H4 (cell line): ENCODE measurements at places on chromosomes 7 and 10. TPM values are rescaled to one million over a fixed set of nuclear protein-coding genes. Genes with fewer than 3 reads are reported as not detected.

DNA sequence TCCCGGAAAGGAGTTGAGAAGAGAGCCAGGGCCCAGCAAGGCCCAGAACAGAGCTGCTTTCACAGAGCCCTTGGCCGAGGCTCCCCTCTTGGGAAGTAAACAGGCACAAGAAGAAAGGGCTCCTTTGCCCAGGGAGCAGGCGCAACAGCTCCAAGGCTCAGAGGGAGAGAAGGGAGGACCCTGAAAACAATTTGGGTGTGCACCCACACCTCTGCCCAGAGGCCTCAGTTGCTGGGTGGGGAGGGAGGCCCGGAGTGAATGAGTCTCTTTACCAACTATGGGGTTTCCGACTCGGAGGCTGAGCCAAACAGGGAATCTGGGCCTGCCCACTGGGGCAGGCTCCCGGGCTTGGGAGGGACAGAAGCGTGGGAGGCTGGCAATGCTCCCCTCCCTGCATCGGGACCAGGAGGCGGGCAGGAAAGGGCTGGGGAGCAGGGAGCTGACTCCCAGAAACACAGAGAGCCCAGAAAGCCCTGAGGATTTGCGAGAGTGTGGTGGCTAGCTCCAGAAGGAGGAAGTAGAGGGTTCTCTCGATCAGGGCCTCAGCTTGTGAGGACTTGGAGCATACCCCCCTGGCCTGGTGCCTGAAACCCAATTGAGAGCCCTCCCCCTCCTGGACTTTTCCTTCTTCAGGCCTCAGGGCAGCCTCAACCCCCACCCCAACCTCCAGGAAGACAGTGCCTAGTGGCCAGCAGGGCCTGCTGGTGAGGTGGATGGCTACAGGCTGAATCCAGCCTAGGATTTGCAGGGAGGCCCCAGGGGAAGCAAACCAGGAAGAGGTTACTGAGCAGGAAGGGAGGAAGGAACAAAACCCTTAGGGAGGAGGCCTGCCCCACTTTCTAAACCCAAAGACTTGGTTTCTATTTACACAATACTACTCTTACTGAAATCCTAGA is 6.2 kb downstream of the C10orf105 start:
- peak; percentile 36 for DNase-seq

GRCh38 chr10:110993024-110993693 is 73.8 kb downstream of the SHOC2 start:
- peak; percentile 74 for DNase-seq

The OR2A5 gene
- not detected in 2 replicates for total RNA-seq

DNA sequence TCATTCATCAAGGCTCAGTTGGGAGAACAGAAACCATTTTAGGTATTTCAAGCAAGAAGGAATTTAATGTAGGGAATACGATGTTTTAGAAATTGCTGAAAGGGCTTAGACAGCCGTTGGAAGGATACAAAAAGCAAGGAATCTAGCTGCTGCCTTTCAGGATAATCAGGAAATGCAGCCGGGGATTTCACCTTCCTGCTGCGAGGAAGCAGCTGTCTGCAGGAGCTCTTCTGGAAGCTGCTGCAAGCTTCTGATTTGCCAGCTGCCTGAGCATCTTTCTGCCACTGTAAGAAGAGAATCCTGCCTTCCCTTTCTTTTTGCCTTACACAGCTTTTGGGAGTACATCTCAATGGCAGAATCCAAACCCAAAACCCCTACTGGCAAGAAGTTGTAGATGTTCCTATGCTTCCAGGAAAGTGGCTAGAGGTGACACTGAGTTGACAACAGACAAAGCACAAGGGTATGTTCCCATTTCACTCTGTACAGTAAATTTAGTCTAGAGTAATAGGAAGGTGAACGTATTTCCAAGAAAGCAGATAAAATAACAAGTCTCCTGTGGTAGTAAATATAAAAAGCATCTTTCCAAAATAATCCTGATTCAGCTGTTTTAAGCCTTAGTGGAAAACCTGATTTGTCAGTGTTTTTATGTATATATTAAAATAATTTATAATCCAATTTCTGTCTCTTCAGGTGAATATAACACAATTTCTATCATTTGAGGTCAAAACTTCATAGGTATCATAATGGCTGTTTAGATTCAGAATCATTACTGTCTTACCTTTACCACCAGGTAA is 148.4 kb upstream of the LRGUK start:
- no peak for DNase-seq

The TMEM236 gene
- 0.04 TPM in 1 of 2 replicates, not detected in the other for total RNA-seq

The TMEM196 gene
- not detected in 2 replicates for total RNA-seq

GRCh38 chr10:77872151-77872946 is 54.2 kb downstream of the DLG5 start:
- no peak for DNase-seq

DNA sequence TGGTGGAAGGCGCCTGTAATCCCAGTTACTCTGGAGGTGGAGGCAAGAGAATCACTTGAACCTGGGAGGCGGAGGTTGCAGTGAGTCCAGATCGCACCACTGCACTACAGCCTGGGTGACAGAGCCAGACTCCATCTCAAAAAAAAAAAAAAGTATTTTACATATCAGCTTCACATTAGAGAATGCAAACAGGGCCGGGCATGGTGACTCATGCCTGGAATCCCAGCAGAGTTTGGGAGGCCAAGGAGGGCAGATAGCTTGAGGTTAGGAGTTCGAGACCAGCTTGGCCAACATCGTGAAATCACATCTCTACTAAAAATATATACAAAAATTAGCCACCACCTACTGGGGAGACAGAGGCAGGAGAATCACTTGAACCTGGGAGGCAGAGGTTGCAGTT is 31.6 kb downstream of the USP54 start:
- DNase-seq: no peak

DNA sequence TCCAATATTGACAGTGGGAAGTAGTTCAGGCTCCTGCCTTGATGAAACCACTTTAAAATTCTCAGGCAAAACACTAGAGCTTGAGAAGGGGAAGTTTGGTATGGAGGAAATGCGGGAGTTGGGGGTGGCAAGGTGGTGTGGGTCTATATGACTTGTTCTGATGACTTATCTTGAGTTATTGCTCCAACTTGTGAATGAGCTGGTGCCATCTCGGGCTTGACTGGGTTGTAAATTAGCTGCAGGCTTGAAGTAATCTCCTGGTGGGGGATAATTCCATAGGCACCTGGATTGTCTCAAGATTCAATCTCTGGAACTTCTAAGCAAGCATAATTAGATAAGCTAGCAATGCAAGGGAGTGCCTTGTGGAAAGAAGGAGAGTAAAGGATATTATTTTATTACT is 29.0 kb downstream of the MRPL32 start:
- DNase-seq: no peak

The CDNF gene
- 0.10 TPM in 1 of 2 replicates, not detected in the other for total RNA-seq

DNA sequence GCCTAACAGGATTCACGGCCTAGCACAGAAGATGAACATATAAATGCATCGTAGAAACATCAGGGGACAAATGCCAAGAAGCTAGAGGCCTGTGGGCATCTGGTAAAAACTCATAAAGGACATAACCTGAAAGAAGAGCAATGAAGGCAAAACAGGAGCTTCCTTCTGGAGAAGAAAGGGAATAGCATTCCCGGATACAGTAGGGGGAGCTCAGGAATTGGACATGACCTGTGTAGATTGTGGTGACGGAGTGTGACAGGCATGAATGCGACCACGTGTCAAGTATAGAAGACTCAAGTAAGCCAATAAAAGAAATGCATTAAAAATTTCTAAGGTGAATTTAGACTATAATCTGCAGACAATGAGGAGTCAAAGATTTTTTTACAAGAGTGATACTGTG is 270.1 kb downstream of the AGMO start:
- DNase-seq: no peak

DNA sequence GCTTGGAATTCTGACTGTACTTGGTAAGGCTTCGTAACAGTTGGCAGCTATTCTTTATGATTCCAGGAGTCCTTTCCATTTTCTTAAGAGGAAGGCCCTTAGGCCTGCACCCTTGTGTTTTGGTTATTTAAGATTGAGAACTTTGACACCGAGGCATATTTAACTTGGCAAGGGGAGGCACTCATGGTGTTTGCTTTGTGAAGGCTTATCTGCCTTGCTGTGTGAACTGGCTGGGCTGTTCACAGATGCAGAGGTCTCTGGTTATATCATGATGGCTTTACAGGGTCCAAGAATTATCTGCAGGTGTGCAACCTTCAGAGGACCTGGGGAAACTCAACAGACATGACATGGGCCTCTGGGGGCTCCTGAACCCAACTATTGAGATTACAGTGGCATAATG is 833 bp upstream of the PNLIPRP1 start:
- DNase-seq: no peak

DNA sequence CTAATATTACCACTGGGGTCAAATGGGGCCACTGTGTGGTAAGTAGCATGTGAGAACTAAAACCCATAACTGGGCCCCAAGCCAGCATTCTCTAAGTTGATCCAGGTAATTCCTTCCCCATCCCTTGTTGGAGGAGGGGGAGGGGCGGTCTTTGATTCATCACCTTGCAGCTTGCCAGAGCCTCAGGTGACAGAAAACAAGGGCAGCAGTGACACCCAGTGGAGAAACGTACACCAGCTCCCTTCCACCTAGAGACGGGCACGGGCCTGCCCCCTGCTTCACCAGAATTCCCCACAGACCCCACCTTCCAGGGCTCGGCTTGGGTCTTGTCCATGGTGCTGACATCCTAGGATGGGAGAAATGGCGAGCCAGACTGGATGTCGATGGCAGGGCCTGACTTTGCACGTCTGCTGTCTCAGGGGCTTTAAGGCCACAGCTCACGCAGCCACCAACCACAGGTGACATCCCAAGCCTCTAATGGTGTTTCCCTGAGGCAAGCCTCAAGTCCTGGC is 102.0 kb downstream of the STRA8 start:
- peak; percentile 49 for DNase-seq

The PCBD1 gene
- total RNA-seq: 18.8 and 22.2 TPM in 2 replicates

- no peak for DNase-seq
Observed at GRCh38 chr10:122184254-122184653, 86.8 kb upstream of the BTBD16 start.

The ASL gene
- 48.8 and 50.2 TPM in 2 replicates for total RNA-seq

The GDF10 gene
- total RNA-seq: not detected in 2 replicates

The CPA2 gene
- total RNA-seq: not detected in 2 replicates

DNA sequence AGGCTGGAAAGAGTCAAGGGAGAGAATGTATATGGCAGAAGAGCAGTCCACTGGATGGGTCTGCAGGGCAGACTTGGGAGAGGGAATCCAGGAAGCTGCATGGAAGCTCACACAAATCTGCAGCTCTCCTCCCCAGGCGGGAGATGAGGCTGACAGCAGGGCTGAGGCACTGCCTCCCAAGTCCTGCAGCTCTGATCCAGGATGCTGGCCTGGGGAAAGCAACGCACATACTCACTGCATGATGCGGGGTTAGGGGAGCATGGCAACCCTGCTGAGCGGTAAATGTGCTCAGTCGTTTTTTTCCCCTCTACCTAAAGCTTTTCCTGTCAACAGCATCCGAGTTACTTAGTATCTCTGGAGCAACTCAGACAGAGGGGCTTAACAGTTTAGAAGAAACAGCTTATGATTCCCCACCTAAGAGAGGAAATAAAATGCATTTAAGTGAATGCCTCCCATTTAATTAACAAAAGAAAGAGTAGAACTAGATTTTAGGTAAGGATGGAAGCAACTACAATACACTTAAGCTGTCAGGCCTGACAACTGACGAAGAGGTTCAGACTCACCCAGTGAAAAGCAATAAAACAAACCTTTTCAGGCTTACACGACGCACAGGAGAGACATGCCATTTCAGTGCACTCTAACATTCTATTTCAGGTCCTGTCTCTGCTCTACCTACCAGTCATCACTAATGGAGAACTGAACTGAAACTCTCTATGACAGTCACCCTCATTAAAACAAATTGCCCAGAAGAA is 37.0 kb downstream of the CHCHD3 start:
- DNase-seq: no peak

- DNase-seq: no peak
Observed at GRCh38 chr10:28530751-28531150, 2.2 kb upstream of the WAC start.

The THSD7A gene
- 0.27 and 0.41 TPM in 2 replicates for total RNA-seq

GRCh38 chr7:87144173-87144657 is 8.0 kb upstream of the DMTF1 start:
- DNase-seq: no peak

DNA sequence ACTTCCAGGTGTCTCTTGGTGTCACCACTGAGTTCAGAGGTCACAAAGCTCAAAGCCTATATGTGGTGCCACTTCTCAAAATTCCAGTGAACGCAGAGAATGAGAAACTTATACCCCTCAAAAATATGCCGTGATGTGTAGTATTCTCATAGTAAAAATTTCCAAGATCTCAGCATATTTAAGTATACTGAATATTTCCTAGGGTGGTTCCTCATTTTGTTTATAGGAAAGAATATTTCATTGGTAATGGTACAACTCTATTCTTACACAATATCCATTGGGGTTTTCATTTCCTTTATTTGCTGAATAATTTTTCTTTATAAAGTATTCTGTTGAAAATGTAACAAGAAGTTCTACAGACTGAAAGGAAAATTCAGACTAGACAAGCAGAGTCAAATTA is 58.9 kb upstream of the ADO start:
- no peak for DNase-seq

GRCh38 chr10:77448226-77448625 is 189.4 kb downstream of the KCNMA1 start:
- no peak for DNase-seq

The TIMM23B gene
- 8.1 and 9.8 TPM in 2 replicates for total RNA-seq

GRCh38 chr7:80316811-80317210 is 182.2 kb downstream of the GNAI1 start:
- DNase-seq: no peak

DNA sequence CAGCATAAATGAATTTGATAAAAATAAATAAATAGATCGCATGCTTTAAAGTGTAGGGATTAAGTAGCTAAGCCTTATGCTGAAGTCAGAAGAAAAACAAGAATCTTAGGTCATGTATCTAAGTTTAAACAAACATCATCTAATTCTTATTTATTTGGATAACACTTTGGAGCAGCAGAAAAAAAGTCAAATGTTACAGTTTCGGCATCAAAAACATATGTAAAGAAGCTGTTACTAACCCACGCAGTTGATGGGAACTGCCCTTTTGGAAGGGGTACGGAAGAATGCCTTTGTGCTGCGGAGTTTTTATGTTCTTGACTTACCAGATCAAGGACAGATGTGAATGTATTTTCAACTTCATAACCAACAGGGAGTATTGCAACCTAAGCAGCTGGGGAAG is 37.3 kb upstream of the HABP2 start:
- DNase-seq: no peak

The KLLN gene
- total RNA-seq: not detected in 2 replicates

DNA sequence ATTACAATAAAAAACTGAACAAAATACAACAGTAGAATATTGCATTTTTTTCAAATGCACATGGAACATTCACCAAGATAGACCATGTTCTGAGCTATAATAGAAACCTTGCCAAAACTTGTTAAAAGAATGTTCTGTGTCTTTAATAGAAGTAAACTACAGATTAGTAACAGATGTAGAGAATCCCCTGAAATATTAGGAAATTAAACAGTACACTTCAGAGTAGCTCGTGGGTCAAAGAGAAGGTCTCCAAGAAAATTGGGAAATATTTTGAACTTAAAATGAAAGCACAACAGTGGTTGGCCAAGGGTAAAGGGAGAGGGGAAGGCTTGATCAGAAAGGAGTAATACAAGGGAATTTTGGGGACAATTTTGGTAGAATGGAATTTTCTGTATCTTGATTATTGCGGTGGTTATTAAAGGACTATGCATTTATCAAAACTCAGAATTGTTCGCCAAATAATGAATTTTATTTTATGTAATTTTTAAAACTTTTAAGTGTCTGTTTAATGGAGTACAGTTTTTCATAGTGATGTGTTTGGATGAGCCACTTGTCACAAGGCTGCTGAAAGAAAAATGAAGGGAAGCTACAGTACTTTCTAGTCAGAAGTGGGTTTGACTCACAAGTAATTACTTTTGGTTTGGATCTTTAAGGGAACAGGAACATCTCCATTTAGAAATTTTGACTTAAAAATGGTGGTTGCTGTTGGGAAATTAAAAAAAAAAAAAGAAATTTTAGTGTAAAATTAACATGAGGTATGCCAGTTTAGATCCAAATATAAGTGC is 10.2 kb downstream of the PLEKHA8 start:
- no peak for DNase-seq
